ENCODE measurements at places on chromosomes 6 and 20. TPM values are rescaled to one million over a fixed set of nuclear protein-coding genes. Genes with fewer than 3 reads are reported as not detected.
A peak's percentile ranks its signal among the peaks of the same experiment; 100 is the strongest.

ENPP1 gene
- 4.1 TPM for total RNA-seq

HIVEP1 gene
- 24.2 TPM for total RNA-seq

TFAP2D gene
- total RNA-seq = not detected

THEMIS gene
- not detected for total RNA-seq

OXT gene
- total RNA-seq = not detected

PAK1IP1 gene
- total RNA-seq = 15.2 TPM

TCF21 gene
- total RNA-seq = not detected

- no peak for DNase-seq
These were observed 24.9 kb upstream of the FUCA2 start for GRCh38 chr6:143536461-143536865.

DNA sequence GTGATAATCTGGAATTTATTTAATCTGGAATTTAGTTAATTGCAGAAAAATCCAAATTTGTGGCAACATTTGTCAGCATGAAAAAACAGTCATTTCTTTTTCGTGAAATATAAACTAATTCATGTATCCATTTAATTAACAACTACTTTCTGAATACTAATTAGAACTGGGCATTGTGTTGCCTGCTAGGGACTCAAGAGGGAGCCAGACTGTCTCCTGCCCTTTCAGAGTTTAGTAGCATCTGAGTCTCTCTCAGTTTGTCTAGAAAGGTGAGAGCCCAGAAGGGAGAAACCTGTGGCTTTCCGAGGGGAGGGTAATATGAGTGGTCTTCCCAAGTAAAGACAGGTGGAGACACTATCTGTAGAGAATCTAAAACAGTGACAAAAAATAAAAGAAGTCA, 210.9 kb upstream of the HDDC2 start:
- DNase-seq = no peak

DNA sequence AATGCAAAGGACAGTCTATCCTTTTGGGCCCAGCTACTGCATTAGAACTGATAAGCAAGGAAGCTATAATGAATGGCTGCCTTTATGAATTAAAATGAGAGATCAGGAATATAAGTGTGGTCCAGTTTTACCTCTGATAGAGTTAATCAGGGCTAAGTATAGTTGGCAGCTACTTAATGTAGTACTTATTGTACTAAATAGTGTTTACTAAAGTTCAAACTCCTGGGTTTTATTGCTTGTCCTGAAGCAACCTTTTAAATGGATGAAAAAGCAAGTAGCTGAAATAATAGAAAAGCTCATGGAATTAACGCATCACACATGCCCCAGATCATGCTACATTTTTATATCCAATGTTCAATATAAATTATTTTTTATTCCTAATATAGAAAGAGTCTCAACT, 5.3 kb downstream of the TRMT11 start:
- DNase-seq = no peak

DNA sequence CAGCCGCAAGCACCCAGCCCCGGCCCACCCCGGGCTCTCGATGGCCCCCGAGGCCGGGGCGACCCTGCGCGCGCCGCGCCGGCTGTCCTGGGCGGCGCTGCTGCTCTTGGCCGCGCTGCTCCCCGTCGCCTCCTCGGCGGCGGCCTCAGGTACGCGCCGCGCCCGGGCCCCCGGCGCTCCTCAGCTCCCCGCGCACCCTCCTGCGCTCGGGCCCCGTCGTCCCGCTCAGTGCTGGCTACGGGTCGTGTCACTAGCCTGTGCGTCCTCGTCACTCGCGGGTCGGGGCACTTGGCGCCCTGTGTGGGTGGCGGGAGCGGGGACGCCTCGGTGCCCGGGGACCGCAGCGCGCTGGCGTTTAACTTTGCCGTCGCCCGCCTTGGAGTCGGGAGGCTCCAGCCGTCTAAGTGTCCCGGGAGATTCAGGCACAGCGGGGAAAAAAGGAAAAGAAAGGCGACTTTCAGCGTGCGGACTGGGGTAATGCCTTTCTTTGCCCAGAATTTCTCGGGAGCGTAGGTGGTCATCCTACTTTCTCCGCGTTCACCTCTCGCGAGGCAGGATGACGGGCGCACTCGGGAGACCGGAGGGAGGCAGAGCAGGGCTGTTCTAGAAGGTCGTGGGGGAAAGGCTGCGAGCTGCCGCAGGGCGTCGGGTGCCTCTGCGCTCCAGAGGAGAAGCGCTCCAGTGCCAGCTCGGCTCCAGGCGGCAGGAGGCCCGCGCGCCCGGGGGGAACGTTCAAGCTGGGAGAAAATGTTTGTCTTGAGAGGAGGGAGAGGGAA, 545 bp downstream of the FNDC1 start:
- DNase-seq = no peak

GRCh38 chr20:54282625-54283024, 74.7 kb downstream of the PFDN4 start:
- no peak for DNase-seq

DNA sequence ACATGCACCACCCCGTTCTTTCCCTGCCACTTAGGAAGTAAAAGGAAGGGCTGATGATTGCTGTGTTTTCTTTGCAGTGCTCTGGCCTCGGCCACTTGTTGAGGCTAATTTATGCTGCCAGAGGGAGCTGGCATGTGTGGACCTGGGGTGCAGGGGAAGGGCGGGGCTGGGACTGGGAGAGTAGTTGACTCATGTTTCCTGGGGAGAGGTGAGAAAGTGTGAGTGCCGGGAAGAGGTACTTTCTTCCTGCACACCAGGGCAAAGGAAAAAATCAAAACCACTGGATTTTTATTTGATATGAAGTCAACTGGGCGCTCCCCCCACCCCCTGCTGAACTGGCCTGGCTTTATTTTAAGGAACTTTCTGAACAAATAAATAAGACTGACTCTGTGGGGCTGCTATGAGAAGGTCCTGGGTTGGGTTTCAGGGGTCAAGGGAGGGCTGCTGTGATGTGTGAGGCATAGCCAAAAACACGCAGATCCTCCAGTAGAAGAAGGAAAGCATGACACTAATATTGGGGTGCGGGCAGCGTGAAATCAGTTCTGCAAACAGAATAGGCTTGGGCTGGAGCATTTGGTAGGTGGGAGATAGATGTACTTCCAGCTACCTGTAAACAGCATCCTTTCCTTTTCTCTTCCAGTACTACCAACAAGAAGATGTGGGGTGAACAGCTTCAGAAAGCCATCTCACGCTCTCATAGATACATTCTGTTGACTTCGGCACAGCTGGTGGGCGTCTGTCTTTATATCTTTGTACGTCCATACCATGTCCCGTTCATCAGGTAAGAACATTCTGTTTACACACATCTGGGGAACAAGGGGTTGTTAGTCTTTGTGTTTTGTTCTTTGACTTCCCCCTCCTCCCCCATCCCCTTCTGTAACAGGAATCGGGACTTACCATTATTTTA, 87.5 kb downstream of the SYNJ2 start:
- DNase-seq = peak; percentile 78

DNA sequence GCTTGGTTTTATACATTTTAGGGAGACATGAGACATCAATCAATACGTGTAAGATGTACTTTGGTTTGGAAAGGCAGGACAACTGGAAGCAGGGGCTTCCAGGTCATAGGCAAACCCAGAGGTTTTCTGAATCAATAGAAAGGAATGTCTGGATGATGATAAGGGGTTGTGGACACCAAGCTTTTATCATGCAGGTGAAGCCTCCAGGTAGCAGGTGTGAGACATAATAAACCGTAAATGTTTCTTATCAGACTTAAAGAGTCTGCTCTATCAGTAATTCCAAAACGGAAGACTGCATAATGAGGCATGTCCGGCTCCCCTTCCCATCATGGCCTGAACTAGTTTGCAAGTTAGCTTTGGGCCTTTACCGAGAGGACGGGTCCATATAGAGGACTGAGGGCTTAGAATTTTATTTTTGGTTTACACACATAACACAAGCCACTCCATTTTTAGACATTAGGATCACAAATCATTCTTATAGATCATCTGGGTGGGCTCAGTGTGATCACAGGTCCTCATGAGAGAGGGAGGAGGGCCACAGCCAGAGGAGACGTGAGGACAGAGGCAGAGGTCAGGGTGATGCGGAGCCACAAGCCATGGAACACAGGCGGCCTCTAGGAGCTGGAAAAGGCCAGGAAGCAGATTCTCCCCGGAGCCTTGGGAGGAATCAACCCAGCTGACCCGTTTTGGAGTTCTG, 10.7 kb upstream of the SERPINB9 start:
- no peak for DNase-seq

DNA sequence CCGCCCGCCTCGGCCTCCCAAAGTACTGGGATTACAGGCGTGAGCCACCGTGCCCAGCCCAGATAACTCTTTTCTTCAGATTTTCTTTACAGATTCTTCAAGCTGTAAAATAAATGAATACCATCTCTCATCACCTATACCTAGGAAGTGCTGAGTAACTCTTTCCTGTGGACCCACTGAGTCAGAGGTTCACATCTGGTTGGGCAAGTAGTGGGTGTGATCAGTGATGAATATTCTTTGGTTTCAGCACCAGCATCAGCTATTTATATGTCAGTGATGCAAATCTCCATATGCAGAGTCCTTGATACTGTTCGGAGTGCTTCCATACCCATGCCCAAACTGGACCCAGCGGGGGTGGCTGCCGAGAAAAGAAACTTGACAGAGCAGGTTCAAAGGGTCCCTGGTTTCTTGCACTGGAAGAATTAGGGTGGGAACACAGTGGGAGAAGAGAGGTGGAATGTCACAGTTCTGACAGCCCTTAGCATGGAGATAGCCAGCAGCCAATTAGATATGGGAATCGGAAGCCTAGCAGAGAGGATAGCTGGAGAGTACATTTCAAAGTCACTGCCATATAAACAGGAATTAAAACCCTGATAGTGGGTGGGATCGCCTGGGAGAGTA, 64.9 kb upstream of the DDR1 start:
- DNase-seq = no peak

DNA sequence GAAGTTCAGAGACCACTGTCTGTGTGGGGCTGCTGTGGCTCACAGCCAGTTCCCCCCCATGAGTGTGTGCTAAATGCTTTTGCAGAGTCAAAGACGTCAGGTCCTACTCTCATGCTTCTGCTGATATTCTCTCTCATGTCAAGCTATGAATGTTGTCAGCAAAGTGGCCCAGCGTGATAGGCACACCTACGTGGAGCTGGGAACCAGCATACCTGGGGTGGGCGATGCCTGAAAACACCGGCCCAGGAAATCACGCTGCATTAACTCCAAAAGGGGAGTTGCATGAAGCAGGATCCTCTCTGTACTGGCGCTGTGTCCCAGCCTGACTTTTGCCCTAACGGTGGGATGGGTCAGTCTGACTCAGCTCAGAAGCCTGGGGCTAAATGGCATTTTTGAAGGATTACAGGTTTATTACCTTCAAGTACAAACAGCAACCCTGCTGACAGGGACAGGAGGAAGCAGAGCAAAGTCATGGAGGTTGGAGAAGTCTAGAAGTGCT, 9.0 kb upstream of the MRPS10 start:
- peak; percentile 93 for DNase-seq

GRCh38 chr6:138795809-138796603, at the start of gene ECT2L:
ECT2L (plus strand) TSS chr6:138796087; CDS start chr6:138813275, 17,188 bp downstream.
- no peak for DNase-seq

GRCh38 chr20:4225745-4226144, 210.4 kb upstream of the RNF24 start:
- DNase-seq = peak; percentile 90

- peak; percentile 82 for DNase-seq
These were observed 201.7 kb upstream of the SASH1 start for GRCh38 chr6:148140772-148141557.

Data from PC-9 (cell line).